ENCODE measurements at places on chromosomes 11 and 22. TPM values are rescaled to one million over a fixed set of nuclear protein-coding genes. Genes with fewer than 3 reads are reported as not detected.

GRCh38 chr11:47408598-47409439 is 429 bp downstream of the SLC39A13 start:
- peak; percentile 50 for DNase-seq

DEFB131B gene
- 1.2 TPM for polyA plus RNA-seq

PAAF1 gene
- polyA plus RNA-seq = 29.4 TPM

DNA sequence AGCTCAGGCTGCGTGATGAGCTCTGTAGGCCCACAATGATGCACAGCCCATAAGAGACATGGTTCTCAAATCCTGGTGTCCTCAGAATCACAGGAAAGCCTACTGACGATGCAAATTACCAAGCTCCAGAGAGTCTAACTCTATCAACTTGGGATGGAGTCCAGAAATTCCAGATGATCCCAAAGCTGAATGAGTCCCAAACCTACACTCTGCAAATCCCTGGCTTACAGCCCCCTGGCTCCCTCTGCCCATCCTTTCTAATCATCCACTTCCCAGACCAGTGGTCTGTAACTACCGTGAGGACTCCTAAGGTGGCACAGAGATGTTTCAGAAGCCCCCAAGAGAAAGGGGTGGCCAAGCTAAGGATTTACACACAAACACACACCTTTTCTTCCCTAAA is 13.5 kb downstream of the ARFGAP2 start:
- DNase-seq = no peak

GRCh38 chr11:132114185-132114584 is 743.8 kb downstream of the NTM start:
- DNase-seq = no peak

DNA sequence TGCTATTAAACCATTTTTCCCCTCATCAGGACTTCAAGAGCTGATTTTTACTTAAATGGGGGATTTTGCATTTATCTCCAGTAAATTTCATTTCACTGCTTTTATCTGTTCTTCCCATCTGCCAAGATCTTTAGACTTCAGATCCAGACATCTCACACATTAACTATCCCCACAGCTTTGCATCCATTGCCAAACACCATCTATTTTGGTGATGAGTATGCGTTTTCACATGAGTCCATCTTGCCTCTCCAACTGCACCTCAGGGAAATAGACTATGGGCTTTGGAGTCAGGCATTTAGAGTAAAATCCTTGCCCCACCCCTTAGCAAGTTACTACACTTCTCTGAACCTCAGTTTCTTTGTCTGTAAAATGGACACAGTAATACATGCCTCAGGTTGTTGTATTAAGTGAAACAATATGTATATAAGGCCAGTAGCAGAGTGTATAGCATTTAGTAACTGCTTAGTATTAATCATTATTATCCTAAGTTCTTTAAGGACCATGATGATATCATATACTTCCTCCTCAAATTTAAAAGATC is 53.6 kb upstream of the NFRKB start:
- no peak for DNase-seq

DNA sequence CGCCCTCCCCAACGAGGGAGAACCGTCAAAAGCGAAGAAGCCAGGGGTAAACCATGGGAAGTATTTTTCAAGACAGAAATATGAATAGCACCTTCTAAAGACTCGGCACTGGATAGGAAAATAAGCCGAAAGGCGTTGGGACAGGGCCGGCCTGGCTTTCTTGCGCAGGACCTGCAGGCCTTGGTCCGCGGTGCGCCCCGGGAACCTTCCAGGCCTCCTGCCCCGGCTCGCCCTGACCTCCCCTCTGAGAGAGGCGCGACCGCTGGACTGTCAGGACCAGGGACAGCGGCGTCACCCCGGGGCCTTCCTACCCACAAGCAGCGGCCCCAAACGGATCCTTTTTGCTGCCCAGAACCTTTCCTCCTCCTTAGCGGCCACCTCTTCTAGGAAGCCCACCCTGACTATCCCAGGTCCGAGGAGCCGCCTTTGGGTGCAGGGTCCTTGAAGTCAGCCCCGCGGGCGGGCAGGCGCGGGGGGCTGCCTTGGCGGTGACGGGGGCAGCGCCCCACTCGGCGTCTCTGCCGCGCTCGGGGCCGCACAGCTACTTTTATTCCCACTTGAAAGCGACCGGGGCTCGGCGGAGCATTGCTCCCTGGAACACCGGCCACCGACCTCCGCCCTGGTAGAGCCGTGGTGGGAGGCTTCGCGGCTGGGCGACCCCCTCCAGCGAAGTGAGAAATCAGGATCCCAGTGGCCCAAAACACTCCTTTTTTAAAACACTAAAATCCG is 650 bp upstream of the MAPK11 start:
- DNase-seq = no peak

GRCh38 chr11:57219021-57219627 is 17.9 kb downstream of the APLNR start:
- no peak for DNase-seq

CBLIF gene
- polyA plus RNA-seq = not detected

DNA sequence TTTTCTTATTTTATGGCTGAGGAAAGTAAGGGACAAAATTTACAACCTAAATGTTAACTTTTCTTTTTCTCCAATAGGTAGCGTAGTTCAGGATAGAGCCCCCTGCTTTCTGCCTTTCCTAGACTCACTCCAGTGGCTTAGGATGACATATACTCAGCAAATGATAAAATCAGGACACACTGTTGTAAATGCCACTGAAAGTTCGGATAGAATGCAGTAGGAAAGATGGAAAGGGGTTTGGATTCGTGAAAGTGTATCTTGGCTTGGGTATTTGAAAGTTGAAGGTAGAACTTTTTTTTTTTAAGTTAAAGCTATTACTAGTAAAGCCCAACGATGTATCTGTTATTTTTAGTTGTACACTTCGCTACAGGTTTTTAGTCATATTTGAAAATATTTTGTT is 2.2 kb downstream of the DYNC2H1 start:
- DNase-seq = no peak

PGM2L1 gene
- polyA plus RNA-seq = 3.6 TPM

NFAM1 gene
- 0.78 TPM for polyA plus RNA-seq

DNA sequence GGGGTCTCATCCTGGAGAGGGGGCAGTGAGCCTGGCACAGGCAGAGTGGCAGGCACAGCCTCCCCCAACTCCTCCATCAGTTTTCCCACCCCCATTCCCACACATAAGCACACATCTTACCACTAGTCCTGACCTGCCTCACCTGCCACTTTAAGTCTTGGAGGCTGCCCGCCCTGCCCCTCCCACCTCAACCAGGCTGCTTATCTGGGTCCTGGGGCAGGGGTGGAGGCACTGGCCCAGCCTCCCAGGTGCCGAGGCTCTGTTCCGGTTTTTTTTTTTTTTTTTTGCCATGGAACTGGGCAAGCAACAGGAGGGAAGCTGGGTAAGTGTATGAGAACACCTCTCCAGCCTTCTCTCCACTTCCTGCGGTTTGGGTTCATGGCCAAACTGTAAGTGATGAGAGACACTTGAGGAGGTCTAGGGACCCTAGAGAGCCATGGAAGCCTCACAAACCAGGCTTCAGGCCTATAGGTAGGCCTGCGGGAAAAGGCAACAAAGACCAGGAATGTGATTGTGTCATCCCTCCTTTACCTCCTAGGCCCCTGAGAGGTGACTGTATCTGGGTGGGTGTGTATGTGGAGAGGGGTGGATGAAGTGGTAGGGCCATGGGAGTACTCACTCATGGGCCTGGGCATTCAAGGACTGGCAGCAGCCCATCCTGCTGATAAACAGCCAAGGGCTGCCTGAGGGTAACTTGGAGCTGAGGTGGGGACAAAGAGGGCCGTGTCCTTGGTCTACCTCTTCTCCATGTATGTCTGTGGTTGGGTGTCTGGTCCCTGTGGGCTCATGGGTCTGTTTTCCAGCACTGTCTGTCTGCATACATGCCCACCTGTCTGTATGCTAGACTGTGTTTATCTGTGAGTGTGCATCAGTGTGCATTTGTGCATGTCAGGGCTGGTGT is 22.6 kb downstream of the PHLDB1 start:
- no peak for DNase-seq

DNA sequence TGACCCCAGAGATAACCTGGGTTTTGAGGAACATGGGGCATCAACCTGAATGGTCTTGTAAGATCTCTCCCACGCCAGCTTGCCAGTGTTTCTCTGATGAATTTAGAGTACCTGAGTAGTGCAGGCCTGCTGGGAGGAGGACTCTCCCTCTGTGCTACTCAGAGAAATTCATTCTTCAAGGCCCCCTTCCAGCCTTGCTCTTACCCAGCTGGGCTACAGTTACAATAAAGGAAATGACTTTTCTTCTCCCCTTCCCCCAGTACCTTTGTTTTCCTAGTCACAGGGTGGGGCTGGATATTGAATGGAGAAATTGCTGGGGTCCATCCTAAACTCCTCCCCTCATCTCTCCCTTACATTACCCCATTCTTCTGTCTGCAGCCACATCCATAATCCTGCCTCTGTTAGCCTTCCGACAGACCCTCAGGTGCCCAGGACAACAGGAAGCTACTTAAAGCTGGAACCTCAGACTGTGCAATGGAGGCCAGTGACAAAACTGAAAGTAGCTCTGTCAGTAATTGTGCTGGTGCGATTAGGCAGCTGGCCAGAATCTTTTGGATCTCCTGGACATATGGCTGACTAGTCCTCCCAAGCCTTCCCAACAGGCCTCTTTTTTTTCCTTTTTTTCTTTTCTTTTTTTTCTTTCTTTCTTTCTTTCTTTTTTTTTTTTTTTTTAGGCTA is 17.4 kb downstream of the LIMK2 start:
- DNase-seq = no peak

GRCh38 chr11:61297341-61297740 is 2.2 kb upstream of the VWCE start:
- DNase-seq = no peak

DNA sequence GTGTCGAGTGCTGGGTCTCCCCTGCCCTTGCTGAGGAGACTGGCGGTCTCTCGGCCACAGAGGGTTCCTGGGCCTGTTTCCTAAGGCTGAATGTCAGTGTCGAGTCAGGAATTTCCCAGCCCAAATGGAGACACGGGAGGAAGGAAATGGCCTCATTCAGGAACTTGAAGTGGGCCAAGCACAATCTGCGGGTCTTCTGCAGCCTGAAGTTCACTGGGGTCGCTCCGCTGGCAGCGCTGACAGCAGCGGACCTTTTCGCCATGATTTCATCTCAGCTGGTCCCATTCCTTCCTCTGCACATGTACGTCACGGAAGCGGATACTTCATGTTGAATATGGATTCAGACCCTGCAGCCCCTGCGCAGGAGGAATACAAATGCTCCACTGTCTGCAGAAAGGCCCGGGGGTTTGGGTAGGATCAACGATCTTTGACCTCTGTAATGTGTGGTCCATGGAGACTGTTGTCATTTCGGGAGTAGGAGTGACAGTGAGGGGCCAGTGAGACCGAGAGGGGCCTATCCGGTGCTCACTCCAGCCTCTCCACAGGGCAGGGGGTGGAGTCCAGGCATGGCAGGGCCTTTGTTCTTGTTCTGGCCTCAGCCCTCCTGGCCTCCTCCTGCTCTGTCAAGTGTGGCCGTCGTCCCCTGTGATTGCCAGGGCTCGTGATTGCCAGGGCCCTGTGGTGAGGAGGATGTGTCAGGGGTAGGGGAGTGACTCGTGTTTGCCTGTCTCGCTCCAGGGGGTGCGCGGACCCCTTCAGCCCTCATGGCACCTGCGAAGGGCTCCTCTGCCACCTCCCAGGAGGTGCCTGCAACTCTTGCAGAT is 402.3 kb downstream of the TBC1D22A start:
- no peak for DNase-seq

DNA sequence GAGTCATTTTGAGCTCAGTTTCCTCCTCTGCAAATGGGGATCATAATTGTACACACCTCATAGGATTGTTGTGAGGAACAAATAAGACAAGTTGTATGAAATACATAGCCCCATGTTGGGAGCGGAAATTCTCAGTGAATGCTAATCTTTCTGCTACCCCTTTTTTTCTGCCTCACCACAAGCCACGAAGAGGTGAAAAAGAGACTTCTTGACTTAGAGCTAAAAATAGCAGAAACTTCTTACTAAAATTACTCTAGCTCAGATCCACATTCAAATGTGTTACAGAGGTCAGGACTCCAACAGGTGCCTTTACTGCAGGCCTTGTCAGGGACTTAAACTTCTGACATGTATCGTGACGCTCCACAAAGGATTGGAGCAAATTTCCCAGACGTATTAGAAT is 128.5 kb downstream of the MIAT start:
- DNase-seq = no peak

C11orf65 gene
- polyA plus RNA-seq = 3.1 TPM

DNA sequence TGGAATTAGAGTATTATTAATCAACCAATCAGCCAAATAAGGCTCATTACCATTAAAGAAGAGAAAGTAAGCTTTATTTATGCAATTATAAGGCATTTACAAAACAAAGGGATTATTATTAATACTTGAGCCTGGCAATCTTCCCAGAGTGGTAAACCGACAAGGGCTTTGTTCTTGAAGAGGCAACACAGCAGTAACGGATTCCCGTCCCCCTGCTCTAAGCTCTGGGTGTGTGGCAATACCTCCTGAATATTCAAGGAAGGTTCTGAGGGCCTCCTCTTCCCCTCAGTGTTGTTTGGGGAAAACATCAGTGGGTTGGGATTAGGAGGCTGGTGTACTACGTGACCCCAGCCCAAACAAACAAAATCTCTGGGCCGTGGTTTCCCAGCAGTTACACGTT is 176.5 kb downstream of the TENM4 start:
- DNase-seq = no peak

DNA sequence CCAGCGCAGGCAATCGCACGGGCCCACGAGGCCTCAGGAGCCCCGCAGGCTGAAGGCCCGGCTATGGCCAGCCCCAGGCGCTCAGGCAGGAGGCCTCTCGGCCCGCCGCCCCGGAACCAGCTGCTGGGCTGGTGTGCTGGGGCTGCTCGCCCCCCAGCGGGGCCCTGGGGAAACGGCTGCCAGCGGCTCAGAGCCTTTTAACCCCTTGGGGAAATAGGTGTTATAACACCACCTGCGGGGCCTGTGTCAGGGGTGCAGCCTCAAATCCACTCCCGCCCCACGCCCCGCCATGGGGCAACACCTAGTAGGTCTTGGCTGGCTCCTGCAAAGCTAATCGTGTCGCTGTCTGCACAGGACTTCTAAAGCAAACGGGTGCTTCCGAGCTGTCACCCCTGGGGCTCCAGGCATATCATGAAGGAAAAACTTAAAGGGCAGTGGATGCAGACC is 237.4 kb downstream of the TTC28 start:
- peak; percentile 79 for DNase-seq

DPP3 gene
- polyA plus RNA-seq = 19.6 TPM

GRCh38 chr11:122756417-122756816 is 81.9 kb upstream of the CRTAM start:
- no peak for DNase-seq

DNA sequence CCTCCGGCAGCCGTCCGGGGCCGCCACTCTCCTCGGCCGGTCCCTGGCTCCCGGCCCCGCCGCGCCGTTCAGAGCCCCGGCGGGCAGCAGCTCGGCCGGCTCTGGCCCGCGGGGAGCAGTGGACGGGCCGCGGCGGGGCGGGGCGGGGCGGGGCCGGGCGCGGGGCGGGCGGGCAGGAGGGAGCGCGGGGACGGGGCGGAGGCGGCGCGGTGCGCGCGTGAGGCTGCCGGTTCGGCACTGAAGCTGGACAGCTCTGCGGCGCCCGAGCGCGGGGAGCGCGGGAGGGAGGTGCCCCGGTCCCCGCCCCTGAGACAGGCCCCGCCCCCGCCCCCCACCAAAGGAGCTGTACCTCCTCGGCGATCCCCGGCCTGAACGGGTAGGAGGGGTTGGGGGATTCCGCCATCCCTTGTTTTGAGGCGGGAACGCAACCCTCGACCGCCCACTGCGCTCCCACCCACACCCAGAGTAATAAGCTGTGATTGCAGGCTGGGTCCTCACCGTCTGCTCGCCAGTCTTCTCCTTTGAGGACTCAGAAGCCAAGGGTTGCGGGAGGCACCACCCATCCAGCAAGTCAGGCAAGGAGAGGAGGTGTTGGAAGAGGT is at the start of gene DRD2:
Gene DRD2 (minus strand): TSS at position 239 of the 602 bp plus-strand sequence. CDS start 50,747 bp downstream, outside the sequence.
- DNase-seq = no peak

HEPHL1 gene
- polyA plus RNA-seq = not detected

Measured in left renal cortex interstitium (tissue), 4 donors.